Cerebellar cortex (tissue), 1 donor: ENCODE measurements at places on chromosomes 6 and 20.

- DNase-seq, result peak; percentile 87
Measured at GRCh38 chr20:23340524-23340923, 10.1 kb upstream of the NXT1 start.

GRCh38 chr20:46850416-46850815 is 44.2 kb upstream of the EYA2 start:
- DNase-seq, result no peak

GRCh38 chr6:12570461-12571030 is 146.0 kb upstream of the PHACTR1 start:
- peak; percentile 88 for DNase-seq

DNA sequence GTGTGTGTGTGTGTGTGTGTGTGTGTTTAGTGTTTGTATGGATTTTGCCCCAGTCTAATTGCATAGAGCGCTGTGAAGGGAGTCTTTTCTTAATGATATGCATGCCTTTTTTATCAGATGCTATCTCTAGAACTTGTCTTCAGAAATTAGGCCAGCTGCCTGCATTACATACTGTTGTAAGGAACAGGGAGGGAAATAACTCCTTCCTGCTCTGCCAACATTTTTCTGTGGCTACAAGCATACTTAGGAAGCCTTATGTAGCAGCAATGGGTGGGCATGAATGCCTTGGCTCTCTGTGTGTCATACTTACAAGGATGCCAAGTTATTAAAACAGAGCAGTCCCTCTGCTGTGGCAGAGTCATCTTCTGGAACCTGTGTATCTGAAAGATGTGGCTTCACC is 8.0 kb upstream of the COL21A1 start:
- DNase-seq, result no peak

- no peak for DNase-seq
Measured at GRCh38 chr6:109225946-109226345, 130.6 kb downstream of the CEP57L1 start.

- peak; percentile 47 for DNase-seq
Measured at GRCh38 chr6:107493158-107494057, 3.5 kb downstream of the SOBP start.

GRCh38 chr6:33420491-33421343 is 852 bp downstream of the SYNGAP1 start:
- peak; percentile 46 for DNase-seq

GRCh38 chr6:31640612-31641011 is 11.8 kb downstream of the BAG6 start:
- DNase-seq, result no peak

GRCh38 chr6:56483929-56484328 is 158.8 kb downstream of the DST start:
- DNase-seq, result no peak

DNA sequence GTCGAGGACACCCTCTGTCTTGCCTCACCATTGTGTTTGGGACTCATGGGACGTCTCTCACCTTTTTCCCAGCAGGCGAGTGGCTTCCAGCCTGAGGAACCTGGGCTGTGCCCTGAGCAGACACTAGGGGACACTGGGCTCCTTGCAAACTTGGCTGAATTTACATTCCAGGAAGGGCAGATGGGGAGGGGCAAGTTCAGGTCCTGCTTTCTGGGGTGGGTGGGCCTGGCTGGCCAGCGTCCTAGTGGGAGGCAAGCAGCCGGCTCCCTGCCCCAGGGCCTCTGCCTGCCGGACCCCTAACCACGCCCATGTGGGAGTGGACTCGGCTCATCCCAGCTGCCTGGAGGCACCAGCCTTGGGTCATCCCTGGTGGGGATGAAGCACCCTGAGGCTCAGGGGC is 48.2 kb upstream of the MLN start:
- peak; percentile 58 for DNase-seq

GRCh38 chr20:34017610-34018009 is 23.9 kb downstream of the RALY start:
- DNase-seq, result no peak
